ENCODE measurements at places on chromosomes 2 and 18.

DNA sequence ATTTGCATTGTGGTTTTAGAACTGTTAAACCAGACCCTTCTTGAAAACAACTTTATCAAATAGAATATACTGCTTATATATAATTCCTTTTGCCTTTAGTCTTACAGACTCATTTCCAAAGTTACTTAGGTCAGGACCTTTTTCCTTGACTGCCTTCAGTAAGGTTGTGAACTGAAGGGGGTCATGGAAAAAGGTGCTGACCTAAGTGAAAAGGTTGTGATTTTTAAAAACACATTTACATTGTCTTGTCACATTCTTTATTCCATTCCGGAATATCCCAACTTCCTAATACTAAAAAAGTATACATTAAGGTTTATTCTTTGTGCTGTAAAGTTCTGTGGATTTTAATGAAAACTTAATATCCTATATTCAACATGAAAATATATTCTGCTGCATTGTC is 581.4 kb downstream of the SOCS6 start:
- no peak for DNase-seq

- DNase-seq, result no peak
Measured at GRCh38 chr2:106020032-106020431, 174.1 kb downstream of the UXS1 start.

- DNase-seq, result no peak
Measured at GRCh38 chr2:65382323-65382722, 50.1 kb downstream of the SPRED2 start.

- no peak for DNase-seq
Measured at GRCh38 chr2:188414411-188414810, 122.7 kb downstream of the GULP1 start.

DNA sequence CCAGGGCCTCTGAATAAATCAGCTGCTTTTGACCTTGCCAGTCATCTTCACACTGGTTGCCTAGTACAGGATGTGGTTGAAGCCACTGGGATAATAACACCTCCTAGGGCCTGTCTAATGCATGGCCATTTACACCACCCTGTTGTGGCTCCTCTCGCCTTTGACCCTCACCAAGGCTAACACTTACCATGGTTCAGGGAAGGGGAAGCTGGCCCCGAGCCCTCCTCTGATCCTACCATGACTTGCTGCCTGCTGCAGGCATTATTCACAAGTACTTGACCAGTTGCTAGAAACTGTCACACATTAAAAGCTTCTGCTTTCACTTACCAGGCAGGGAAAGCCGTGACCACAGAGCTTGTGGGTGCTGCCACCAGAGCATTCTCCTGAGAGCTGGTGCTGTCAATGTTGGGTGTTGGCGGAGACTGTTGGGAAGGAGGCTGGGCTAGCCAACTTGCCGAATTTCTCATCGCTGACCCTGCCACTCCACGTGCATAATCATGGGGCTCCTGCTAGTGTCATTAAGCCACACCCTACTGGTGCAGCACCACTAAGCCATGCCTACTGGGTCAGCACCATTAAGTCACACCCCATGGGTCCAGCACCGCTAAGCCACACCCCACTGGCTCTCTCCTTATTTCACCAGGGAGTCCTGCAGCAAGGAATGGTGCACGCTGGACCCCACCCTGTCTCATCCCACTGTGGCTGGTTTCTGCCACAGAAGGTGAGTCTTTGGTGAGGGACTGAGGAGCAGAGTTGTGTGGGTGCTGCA is 47.0 kb upstream of the TTC39C start:
- DNase-seq, result no peak

- no peak for DNase-seq
Measured at GRCh38 chr18:50610349-50610748, 50.5 kb downstream of the MAPK4 start.

DNA sequence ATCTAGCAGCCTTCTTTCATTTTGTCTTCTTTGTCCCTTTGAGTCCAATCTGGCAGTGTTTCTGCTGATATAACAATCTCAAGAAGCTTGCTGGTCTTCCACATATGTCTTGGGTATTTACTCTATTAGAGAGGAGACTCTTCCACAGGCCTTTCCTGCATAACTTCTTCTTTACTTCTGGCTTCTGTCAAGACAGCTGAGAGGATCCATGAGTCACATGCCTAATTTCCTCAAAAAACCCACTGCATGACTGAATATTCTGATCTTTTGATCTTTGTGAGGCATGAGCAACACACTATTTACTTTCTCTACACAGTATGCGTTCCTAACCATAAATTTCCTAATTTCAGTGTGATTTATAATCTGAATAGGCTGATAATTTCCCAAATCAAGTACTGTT is 5.1 kb upstream of the DCC start:
- DNase-seq, result no peak

- DNase-seq, result no peak
Measured at GRCh38 chr2:206160125-206160806, 571 bp downstream of the EEF1B2 start.

DNA sequence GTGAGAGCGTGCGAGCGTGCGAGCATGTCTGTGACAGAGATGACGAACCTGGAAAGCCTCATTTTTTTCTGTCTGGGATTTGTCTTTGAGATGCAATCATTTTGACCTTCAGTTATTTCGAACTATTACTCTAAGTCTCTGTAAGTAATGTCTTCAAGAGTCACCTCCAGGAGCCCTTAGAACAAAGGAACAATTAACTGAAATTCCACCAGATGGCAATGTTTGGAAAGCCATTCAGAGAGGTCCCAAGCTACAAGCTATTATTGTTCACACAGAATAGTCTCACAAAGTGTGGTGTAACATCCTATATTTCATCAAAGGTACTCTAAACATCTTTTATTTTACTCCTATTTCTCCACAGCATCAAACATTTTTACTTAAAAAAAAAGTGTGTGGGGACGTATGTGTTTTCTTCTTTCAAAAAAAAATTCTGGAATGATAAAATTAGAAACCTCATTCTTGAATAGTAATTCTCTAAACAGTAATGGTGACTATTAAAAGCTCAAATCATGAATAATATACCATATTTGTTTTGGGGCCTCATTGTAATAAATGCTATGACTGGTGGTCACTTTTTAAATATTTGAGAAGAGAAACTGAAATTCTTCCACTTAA is 35.1 kb upstream of the MAPRE2 start:
- no peak for DNase-seq

DNA sequence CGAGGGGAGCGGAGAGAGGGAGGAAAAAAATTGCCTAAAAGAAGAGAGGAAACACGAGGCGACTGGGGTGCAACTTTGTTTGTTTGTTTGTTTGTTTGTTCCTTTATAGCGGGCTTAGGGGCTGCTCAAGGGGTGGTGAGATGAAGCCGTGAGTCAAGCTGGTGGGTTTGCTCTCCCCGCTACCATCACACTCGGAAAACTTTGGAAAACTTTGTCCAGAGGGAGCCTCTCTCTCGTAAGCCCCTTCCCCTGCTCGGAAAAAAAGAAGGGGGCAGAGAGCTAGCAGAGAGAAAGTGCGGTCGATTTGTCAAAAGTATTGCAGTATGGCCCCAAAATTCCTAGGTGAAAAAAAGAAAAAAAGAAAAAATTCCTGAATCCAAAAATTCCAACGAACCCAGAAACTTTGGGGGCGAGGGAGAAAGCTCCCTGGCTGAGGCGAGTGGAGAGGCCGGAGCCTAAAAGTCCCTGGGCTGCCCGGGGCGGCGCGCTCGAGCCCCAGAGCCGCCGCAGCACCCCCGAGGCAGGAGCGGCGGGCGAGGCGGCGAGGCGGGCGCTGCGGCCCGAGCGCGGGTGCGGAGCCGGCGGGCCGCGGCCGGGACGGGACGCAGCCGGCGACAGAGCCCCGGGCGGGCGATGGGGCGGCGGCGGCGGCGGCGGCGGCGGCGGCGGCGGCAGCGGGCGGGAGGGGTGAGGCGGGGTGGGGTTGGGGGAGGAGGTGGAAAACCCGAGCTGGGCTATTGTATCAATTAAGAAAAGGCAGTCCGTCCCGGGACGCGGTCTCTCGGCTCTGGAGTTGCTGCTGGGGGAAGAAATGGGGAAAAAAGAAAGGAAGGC is 558 bp upstream of the CYP26B1 start:
- DNase-seq, result no peak

GRCh38 chr2:15908371-15908770 is 32.0 kb upstream of the MYCN start:
- no peak for DNase-seq

GRCh38 chr18:49174478-49174877 is 223.7 kb upstream of the SMAD7 start:
- DNase-seq, result no peak

GRCh38 chr2:43139996-43140621 is 86.3 kb downstream of the ZFP36L2 start:
- no peak for DNase-seq

DNA sequence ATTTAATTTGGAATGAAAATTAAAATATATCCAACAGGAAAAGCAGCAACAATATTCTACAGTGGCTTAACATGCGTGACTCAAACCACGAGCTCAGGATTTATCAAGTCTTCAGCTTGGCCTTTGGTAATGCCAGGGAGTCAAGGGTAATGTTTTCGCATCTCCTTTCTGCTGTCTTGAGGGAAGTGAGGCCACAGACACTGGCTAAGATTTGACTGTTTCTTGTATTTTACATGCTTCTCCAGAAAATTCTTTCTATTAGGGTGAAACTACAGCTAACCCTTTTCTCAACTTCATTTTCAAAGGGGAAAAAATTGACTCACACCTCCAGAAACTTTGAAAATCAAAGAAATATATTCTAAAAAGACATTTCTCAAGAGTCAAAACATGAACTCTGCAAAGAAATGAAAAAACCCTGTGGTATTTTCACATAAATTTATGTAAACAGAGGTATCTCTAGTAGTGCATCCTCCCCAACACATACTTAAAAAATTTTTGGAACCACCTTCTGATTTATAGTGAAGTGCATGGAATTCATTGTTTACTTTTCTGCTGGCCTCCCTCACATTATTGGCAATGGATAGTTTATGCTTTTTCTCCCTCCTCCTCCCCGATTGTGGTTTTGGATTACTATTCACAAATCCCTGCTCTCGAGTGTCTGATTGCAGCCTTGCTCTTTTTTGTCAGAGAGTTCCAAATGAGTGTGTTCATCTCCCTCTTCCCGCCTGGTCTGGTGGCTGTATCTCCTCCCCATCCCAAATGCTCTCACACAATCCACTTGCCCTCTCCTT is 48.7 kb downstream of the DPP4 start:
- DNase-seq, result no peak

DNA sequence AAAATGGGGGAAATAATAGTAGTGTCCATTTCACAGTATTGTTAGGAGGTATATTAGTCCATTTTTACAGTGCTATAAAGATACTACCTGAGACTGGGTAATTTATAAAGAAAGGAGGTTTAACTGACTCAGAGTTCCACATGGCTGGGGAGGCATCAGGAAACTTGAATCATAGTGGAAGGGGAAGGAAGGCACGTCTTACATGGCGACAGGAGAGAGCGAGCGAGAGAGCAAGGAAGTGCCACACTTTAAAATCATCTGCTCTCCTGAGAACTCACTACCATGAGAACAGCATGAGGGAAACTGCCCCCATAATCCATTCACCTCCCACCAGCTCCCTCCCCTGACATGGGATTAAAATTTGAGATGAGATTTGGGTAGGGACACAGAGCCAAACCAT is 23.4 kb downstream of the MGAT5 start:
- DNase-seq, result no peak

DNA sequence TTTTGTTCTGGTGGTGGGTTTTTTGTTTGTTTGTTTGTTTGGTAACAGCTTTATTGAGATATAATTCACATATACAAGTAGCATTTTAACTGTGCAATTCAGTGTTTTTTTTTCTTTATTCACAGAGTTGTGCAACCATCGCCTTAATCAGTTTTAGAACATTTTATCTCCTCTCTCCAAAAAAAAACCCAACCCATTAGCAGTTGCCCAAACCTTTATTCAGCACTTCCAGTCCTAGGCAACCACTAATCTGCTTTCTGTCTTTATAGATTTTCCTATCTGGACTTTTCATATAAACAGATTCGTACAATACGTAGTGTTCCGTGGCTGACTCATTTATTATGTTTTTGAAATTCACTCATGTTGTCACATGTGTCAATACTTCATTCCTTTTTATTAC is 38.7 kb downstream of the CCDC138 start:
- DNase-seq, result no peak

- DNase-seq, result no peak
Measured at GRCh38 chr2:159275111-159275510, 11.4 kb downstream of the WDSUB1 start.

DNA sequence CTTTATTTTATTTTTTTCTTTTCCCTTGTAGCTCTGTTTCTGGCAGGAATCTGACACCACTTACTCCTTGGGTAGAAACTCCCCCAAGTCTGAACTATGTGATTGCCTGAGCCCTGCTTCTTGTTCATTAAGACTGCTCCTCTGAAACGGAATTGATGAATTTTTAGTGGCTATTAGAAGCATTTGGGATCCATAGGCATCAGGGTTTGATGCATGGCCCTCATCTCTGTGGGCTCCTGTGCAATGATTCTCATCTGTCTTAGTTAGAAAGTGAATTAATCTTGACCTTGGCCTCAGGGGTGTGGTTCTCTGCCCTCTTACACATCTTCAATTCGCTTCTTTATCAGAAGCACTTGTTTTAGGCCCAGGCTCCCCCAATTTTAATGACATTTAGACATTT is 31.0 kb upstream of the DARS1 start:
- DNase-seq, result no peak

- DNase-seq, result no peak
Measured at GRCh38 chr2:22691666-22692065, 693.3 kb upstream of the KLHL29 start.

DNA sequence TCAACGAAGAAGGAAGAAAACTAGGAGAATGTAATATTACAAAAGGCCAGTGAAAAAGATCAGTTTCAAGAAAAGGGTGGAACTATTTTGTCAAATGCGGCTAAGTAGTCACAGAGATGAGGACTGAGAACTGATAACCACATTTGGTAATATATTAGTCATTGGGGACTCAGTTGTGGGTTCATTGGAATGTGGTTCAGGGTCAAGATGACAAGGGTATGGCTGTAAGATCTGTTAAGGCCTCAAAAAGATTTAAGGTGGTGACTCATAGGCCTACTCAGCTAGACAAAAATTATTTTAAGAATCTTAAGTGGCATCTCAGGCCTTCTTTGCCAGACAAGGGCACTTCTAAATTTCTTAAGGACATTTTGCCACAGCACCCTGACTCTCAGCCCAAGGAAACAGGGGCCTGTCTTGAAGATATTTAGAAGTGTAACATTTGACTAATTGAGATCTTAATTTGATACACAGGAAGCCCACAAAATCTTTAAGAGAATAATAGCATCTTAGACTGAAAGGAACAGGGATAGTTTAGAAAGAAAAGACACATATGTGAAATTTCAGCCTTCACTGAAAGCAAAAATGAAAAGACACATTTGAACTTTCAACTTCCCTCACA is 81.3 kb downstream of the STRADB start:
- DNase-seq, result no peak

DNA sequence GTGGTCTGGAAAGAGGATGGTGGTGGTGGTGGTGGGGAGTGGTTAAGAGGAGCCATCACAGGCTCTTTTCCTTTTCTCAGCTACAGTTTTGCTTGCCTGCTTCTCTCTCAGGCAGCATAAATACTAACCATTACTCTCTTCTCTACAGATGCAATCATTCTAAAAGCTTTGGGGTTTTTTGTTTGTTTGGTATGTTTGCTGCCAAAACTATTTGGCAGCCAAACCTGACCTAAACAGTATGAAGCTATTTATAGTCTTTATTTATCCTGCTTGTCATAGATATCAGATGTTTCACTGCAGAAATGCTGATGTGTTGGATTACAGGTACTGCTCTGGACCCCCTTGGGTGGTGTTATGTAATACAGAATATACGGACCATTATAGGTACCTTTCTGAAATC is 15.3 kb downstream of the SIX3 start:
- DNase-seq, result no peak
